ENCODE measurements at places on chromosomes 7 and 10. TPM values are rescaled to one million over a fixed set of nuclear protein-coding genes. Genes with fewer than 3 reads are reported as not detected.
A peak's percentile ranks its signal among the peaks of the same experiment; 100 is the strongest.

HMX2 gene
- not detected for total RNA-seq

AKR1C1 gene
- 2.6 TPM for total RNA-seq

DNAJB12 gene
- 27.0 TPM for total RNA-seq

AGR3 gene
- total RNA-seq, result not detected

ADAM12 gene
- total RNA-seq, result 1.5 TPM

FEZF1 gene
- not detected for total RNA-seq

TMEM254 gene
- total RNA-seq, result 5.6 TPM

ATXN7L1 gene
- 27.3 TPM for total RNA-seq

PLXDC2 gene
- 0.61 TPM for total RNA-seq

NCF1 gene
- 3.9 TPM for total RNA-seq

SYT15B gene
- not detected for total RNA-seq

- no peaks in the 10 kb centered on the region for H3K4me1 ChIP-seq
- DNase-seq, result no peak
- no peak overlapping the region for H3K27ac ChIP-seq
- peaks cover 7% of the 10 kb centered on the region for H3K27me3 ChIP-seq
- H3K36me3 ChIP-seq, result no peaks in the 10 kb centered on the region
Observed at GRCh38 chr10:14486777-14487487, 156.2 kb upstream of the FRMD4A start.

DNA sequence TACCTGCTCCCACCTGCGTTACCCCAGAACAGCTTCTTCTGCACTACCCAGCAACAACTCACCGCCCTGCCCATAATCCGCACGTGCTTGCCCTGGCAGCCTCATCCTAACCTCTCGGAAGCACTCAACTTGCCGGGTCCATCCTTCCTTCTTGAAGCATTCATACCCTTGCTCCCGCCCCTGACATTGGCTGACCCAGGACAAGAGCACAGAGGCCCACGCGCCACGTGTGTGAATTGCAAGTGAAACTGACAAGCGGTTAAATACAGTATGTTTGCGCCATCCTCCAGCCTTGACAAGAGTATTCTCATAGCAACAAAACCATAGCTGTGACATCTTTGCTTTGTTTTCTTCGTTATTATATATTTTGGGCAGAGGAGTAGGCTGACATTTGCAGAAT, 10.9 kb upstream of the OCM start:
- H3K27ac ChIP-seq, result no peak overlapping the region
- no peaks in the 10 kb centered on the region for H3K27me3 ChIP-seq
- no peaks in the 10 kb centered on the region for H3K4me1 ChIP-seq
- no peak overlapping the region for H3K4me3 ChIP-seq

- no peaks in the 10 kb centered on the region for H3K4me1 ChIP-seq
- H3K4me3 ChIP-seq, result no peak overlapping the region
- DNase-seq, result no peak
- no peaks in the 10 kb centered on the region for H3K36me3 ChIP-seq
Observed at GRCh38 chr7:7426676-7427075, 109.0 kb downstream of the COL28A1 start.

- H3K27me3 ChIP-seq, result no peaks in the 10 kb centered on the region
- no peak for DNase-seq
- H3K4me3 ChIP-seq, result no peak overlapping the region
- no peaks in the 10 kb centered on the region for H3K36me3 ChIP-seq
- H3K27ac ChIP-seq, result no peak overlapping the region
Observed at GRCh38 chr7:27608776-27609495, 53.7 kb downstream of the HIBADH start.

- H3K27me3 ChIP-seq, result peaks cover 2% of the 10 kb centered on the region
- no peak overlapping the region for H3K4me3 ChIP-seq
- DNase-seq, result no peak
- H3K27ac ChIP-seq, result no peak overlapping the region
- H3K36me3 ChIP-seq, result no peaks in the 10 kb centered on the region
- H3K4me1 ChIP-seq, result no peaks in the 10 kb centered on the region
Observed at GRCh38 chr10:86678999-86679792, 10.9 kb downstream of the LDB3 start.

DNA sequence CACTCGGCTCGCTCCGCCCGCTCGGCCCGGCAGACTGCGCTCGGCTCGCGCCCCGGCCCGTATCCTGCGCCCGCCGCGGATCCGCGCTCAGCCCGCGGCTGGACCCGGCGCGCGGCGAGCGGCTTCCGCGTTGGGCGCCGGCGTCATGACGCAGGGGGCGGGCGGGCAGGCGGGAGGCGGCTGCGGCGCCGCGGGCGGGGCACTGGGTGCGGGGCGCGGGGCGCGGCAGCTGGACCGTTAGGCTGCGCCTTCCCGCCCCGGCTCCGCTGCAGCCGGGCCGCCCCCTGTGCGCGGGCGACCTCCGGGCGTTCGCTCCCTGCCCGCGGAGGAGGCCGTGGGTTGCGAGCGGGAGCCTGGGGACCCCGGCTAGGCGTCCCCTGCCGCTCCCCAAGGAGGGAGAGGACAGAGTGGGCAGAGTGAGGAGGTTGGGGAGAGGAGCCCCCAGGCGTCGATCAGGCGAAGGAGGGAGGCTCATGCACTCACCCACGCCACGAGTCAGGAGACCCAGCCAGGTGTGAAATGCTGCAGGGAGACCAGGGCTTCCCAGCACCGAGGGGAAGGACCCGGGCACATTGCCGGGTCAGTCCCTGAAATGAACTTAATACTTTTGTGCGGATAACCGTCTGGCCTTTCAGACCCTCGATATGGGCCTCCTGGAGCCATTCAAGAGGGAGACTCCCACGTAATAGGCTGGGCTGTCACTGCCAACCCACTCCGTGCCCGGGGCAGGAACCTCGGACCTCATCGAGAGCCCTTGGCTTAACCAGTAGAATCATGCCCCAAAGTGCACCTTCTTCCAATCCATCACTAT, at the start of gene PIP4K2A:
Gene PIP4K2A, minus strand, starts transcription at position 100 of the 811 bp plus-strand sequence. CDS start 252 bp downstream, outside the sequence.
- no peaks in the 10 kb centered on the region for H3K36me3 ChIP-seq
- H3K4me3 ChIP-seq, result peak within 1 kb of the TSS; percentile 90
- H3K27ac ChIP-seq, result peak within 1 kb of the TSS; percentile 77
- DNase-seq, result peak; percentile 66
- peaks cover 16% of the 10 kb centered on the region for H3K4me1 ChIP-seq

DNA sequence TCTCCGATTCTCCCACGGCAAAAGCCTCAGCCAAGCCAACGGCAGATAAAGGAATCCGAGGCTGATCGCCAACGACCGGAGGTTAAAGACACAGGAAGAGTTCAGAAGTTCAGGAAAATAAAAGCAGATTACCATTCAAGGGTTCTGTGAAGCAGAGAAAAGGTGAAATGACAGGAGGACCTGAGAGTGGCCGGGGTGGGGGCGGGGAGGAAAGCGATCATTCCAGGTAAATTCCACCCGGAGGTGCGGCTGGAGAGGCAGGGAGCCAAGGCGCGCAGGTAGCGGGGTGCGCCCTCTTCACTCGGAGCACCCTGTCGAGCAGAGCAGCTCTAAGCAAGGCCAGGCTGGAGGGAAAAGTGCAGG, 35.3 kb upstream of the SEPHS1 start:
- DNase-seq, result no peak
- no peak overlapping the region for H3K27ac ChIP-seq
- H3K4me1 ChIP-seq, result peaks cover 10% of the 10 kb centered on the region
- H3K36me3 ChIP-seq, result no peaks in the 10 kb centered on the region
- no peak overlapping the region for H3K4me3 ChIP-seq

All from CD4-positive, alpha-beta T cell (primary cell).